Smooth muscle cell of the umbilical artery (primary cell): ENCODE measurements at places on chromosomes 4 and X. TPM values are rescaled to one million over a fixed set of nuclear protein-coding genes. Genes with fewer than 3 reads are reported as not detected.

BMPR1B gene
- total RNA-seq, result 0.30 and 0.74 TPM in 2 replicates

CFAP99 gene
- not detected in 2 replicates for total RNA-seq

POU4F2 gene
- not detected in 2 replicates for total RNA-seq

RBM3 gene
- 53.3 and 64.1 TPM in 2 replicates for total RNA-seq

HERC5 gene
- 0.59 and 0.69 TPM in 2 replicates for total RNA-seq

TLR1 gene
- total RNA-seq, result 0.59 and 0.60 TPM in 2 replicates

TBX22 gene
- total RNA-seq, result not detected in 2 replicates

GLOD5 gene
- not detected in 2 replicates for total RNA-seq

XAGE1A gene
- total RNA-seq, result not detected in 2 replicates

CXXC4 gene
- 0.30 and 0.32 TPM in 2 replicates for total RNA-seq

SULT1B1 gene
- total RNA-seq, result 0.59 and 6.0 TPM in 2 replicates

ESX1 gene
- total RNA-seq, result not detected in 2 replicates
